ENCODE measurements at places on chromosomes 16 and 17.

GRCh38 chr17:2602597-2603017, 9.2 kb downstream of the PAFAH1B1 start:
- DNase-seq, result no peak

- no peak for DNase-seq
Measured at GRCh38 chr16:66477028-66477515, 50.0 kb downstream of the BEAN1 start.

DNA sequence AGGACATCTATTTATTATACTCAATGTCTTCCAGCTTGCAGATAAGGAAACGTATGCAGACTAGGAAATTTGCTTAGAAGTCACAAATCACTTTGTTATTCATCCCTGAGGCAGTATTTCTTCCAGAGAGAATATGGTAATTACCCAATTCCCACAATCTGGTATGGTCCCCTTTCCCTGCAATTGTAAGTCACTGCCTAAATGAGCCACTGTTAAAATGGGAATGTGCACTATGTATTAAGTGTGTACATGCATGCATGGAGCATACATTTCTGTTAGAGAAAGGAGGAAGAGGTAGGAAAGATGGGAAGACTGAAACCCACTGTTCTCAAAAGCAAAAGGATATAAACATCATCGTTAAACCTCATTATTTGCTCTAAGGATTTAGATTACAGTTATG, 10.0 kb downstream of the NUFIP2 start:
- DNase-seq, result no peak

DNA sequence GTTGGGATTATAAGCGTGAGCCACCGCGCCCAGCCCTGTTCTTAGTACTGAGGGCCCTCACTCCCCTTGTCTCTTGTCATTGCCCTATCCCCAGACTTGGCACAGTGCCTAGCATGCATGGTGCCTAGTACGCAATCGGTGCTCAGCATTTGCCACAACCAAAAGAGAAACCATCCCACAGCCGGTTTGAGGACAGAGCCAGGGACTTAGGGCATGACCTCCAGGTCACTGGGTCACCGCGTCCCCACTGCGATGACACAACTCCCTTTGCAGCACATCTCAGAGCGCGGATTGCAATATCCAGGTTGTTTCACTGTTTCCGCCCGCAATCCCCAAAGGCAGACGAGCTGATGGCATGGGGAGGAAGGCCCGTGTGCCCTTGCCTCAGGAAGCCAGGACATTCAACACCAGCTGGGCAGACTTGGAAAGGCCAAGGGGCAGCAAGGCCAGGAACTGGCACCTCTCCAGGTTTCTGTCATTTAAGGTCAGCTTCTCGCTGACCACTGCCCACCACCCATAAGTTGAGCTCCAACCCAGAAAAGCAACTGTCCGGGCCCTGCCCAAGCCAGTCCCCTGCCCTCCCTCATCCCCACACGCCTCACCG, 274.5 kb downstream of the MRTFB start:
- DNase-seq, result no peak

DNA sequence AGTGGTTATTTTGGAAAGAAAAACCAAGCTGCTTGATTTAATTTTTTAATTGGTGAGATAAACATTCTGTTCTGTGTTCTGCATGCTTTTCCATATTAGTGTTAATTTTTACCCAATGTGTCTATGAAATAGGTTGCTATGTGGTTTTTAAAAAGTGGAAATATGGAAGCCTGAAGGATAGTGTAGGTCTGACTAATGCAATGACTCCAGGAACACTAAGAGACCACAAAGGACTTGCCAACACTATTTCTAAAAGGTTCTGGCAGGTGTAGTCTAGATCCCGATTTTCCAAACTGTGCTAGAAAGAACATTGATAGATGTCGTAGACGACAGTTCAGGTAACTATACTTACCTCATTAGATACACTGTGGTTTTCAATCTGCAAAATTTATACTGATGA, 877.4 kb upstream of the GOT2 start:
- DNase-seq, result no peak

- no peak for DNase-seq
Measured at GRCh38 chr17:63439687-63440086, 6.4 kb downstream of the CYB561 start.

DNA sequence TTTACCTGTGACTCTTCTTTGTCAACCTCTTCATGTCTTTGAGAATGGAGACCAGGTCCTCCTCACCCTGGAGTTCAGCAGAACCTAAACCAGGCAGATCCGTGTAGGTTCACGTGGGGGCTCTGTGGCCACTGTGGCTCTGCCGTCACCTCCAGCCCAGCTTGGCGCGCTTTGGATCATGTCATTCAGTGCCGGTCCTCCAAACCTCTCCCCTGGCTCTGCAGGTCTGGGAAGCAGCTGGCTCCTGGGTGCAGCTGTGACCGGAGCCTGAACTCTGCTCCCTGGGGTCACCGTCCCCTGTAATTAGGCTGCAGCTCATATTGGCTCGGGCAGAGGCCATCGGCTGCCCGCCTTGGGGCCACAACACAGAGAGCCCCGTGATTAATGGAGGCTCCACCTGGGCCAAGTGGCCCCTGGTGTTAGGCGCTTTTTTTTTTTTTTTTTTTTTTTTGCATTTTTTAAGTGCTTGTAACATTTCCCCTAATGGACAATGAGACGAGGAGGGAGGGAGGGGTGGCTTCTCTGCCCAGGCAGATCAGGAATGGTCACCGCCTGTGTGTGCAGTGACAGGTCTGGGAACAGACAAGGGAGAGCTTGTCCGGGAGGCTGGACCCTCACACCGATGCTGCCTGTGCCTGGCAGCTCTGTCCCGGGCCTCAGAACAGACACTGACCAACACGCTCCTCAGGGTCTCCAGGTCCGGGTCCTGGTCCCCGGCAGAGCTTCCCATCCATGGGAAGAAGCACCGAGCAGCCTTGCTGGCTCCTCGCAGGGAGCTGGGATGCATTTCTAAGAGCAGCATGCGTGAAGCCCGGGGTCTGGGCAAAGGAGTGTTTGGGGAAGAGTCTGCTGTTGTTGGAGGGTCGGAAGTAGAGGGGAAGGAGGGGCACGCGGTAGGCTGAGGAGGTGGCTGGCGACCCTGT, 247.9 kb downstream of the SEC14L1 start:
- DNase-seq, result no peak

- no peak for DNase-seq
Measured at GRCh38 chr17:33390479-33391176, 97.5 kb upstream of the ASIC2 start.

- no peak for DNase-seq
Measured at GRCh38 chr16:87143661-87144121, 173.5 kb downstream of the C16orf95 start.

DNA sequence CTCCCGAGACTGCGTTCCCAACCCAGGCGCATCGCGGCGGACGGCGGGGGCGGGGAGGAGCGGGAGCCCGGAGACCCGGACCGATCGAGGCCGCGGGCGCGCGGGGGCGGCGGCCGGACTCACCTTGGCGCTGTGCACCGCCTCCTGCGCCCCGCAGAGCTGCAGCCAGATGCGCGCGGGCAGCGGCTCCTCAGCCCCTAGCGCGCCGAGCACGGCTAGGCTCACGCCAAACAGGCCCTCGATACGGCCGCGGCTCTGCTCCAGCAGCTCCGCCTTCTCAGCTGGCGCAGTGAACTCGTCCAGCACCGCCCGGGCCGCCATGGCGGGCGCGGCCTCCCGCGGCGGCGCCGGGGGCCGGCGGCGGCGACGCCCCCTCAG, 339 bp downstream of the N4BP1 start:
- DNase-seq, result peak; percentile 54

- no peak for DNase-seq
Measured at GRCh38 chr17:2709183-2709661, 2.3 kb downstream of the CLUH start.

- no peak for DNase-seq
Measured at GRCh38 chr16:20844588-20844987, 38.3 kb downstream of the REXO5 start.

- DNase-seq, result peak; percentile 8
Measured at GRCh38 chr17:28811651-28812090, 30.9 kb downstream of the FAM222B start.

DNA sequence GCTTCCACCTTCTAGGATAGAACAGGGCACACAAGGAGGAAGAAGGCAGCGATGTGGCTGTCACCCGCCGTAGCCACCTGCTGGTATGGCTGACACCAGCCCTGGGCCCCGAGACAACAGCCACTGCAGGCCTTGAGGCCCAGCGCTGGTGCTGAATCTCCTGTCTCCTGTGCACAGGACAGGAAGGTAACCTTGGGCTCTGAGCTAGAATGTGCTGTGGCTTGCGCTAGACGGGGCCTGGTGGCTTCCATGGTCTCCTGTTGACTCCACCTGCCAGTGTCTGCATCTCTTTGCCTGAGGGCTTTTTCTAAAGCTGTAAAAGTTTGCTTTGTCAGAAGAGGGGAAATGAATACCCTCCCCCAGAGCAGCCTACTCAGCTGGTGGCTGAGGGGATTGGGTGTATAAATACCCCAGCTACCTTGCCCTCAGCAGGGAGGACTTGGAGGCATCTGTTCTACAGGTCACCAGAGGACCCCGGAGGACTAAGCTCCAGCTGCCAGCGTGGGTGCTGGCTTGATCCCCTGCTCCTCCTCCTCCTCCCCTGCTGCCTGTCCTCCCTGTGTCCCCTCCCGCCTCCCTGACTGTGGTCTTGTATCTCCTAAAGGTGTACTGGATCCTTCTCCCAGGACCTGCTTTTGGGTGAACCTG, 76.1 kb upstream of the SDK2 start:
- DNase-seq, result no peak

GRCh38 chr16:1581804-1582203, 30.1 kb downstream of the IFT140 start:
- DNase-seq, result no peak

GRCh38 chr16:79563921-79564320, 36.6 kb downstream of the MAF start:
- DNase-seq, result no peak

- peak; percentile 83 for DNase-seq
Measured at GRCh38 chr17:57747221-57748017, 2.3 kb upstream of the CCDC182 start.

- peak; percentile 59 for DNase-seq
Measured at GRCh38 chr17:57868007-57868909, 18.4 kb upstream of the MRPS23 start.

DNA sequence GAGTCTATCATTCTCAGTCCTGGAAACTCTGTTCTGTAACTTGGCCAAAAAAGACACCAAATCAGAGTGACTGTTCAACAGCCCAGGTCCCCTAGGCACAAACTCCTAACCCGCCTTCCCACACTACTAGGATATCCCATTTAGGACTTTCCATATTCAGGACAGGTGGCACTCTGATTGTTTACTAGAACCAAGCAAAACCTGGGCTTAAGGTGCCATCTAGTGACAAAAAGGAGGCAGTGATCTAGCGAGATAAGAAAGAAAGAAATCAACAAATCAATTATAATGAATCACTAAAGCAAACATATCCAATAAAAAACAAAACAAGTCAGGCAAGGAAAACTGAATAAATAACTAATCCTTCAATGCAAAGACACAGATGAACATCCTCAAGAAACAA, 203.9 kb downstream of the CEP112 start:
- no peak for DNase-seq

DNA sequence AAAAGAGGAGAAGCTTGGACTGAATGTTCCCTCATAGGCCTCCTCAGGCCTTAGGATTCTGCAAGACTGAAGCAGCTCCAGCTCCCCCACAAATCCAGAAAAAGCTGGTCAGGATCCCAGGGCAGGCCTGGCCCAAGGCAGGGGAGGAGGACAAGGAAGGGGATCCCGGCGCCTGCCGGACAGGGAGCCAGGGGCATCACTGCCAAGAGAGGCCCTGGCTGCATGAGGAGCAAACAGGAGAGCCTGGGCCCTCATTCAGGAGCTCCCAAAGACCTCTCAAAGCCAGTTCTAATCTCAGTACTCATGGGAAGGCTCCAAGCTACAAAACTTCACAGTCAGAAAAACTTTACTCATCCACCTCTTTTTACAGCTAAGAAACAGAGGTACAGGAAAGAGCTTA, 67.3 kb downstream of the ZNF423 start:
- DNase-seq, result peak; percentile 49

GRCh38 chr16:51418258-51418657, 267.2 kb upstream of the SALL1 start:
- DNase-seq, result no peak

- no peak for DNase-seq
Measured at GRCh38 chr17:36000732-36001109, 632 bp downstream of the CCL15 start.

DNA sequence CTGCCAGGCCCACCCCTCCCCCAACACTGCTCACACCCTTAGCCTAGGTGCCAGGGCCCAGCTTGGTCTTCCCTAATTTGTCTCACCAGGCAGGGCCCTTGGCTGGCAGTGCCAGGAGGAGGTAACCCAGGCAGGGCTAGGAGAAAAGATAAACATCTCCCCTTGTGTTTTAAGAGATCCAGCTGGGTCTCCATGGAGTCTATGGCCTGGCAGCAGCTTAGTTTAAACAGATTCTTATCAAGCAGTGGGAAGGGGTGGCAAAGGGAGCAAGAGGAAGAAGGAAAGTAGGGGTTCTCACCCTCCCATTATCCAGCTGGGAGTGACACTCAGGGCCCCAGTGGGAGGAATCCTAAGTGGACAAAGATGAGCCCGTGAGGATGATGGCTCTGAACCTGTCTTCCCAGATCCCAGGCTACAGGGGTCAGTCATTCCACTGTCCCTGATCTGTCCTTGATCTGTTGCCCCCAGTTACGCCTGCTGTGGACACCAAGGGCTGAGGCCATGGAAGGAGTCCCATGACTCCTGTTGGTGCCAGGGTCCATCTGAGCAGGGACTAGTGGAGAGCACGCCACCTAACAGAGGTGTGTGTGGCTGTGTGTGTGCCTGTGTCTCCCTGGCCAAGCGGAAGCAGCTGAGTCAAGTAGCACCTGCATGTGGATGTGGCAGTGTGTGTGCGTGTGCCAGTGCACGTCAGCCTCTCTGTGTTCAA, 47.4 kb upstream of the MEIOC start:
- no peak for DNase-seq

- DNase-seq, result no peak
Measured at GRCh38 chr17:61416211-61416539, 16.5 kb downstream of the TBX2 start.

GRCh38 chr16:55622272-55622671, 33.5 kb upstream of the SLC6A2 start:
- no peak for DNase-seq

DNA sequence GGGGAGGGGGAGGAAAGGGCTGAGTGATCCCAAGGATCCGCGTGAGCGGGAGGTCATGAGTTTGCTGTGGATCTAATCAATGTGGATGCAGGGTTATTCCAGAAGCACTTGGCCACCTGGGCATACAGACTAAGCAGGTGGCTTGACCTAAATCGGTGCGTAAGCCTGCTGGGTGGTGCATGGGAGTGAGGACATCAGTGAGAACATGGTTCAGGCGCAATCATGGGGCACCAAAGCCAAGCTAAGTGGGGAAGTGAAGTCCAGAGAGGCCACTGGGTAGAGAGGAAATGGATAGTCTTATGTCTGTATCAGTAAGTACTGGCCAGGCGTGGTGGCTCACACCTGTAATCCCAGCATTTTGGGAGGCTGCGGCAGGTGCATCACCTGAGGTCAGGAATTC, 18.9 kb upstream of the MFSD6L start:
- DNase-seq, result no peak

GRCh38 chr17:42704837-42705494, 22.6 kb downstream of the CNTNAP1 start:
- DNase-seq, result no peak
